ENCODE measurements at places on chromosomes 11 and 22.

DNA sequence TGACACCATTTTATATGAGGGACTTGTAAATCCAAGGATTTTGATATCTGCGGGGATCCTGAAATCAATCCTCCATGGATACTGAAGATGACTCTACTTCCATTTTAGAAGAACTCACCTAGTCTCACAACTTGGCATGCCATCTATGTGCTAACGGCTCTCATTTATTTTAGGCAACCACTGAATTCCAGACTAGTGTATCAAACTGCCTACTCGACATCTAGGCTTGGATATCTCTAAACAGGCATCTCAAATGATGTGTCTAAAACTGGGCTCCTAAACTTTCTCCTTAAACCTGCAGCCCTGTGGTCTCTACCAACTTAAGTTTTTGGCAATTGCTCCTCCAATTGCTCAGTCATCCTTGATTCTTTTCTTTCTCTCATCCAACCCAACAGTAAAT, 31.2 kb upstream of the CLNS1A start:
- DNase-seq, result no peak

DNA sequence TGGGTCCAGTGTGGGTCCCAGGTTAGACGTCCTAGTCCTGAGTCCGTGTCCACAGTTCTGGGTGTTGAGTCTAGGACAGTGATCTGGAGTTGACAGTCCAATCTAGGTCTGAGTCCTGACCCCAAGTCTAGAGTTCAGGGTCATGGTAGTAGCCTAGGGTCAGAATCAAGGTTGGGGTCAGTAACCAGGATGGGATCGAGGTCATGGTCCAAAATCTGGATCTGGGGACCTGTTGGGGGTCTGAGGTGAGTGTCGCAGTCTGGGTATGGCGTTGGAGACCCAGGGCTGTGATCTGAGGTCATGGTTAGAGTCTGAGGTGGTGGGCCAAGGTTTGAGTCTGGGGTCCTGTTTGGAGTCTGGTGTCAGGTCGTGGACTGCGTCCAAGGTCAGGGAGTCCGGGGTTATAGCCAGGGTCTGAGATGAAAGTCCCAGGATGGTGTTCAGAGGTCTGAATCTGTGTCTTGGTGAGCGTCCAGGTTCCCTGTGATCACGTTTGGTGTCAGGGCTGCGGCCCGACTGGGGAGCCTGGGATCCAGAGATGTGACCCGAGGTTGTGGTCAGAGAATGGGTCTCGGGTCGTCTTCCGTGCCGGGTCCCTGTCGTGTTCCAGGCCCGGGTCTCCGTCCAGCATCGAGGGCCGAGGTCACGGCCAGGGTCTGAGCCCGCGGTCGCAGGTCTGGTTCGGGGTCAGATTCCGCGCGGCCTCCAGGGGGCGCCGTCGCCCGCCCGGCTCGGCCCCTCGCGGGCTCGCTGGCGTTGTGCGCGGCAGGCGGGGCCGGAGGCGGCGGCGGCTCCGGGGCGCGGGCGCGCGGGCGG, 432 bp upstream of the GRK2 start:
- DNase-seq, result no peak

DNA sequence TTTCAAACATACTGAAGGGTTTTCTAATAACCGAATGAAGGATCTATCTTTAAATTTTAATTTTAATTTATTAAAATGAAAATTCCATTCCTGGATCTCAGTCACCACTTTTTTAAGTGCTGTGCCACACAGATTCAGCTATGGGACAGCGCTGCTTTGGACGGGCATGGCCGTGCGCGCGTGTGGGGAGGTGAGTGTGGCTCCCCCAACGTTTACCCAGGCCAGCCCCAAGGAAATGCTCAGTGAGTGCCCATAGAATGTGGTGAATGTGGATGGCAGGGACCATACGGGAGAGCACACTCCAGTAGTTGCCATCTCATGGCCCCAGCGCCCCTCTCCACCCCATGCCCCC, 88.0 kb upstream of the KCNQ1OT1 start:
- no peak for DNase-seq

GRCh38 chr11:36628765-36629244, 30.8 kb upstream of the RAG2 start:
- DNase-seq, result no peak

DNA sequence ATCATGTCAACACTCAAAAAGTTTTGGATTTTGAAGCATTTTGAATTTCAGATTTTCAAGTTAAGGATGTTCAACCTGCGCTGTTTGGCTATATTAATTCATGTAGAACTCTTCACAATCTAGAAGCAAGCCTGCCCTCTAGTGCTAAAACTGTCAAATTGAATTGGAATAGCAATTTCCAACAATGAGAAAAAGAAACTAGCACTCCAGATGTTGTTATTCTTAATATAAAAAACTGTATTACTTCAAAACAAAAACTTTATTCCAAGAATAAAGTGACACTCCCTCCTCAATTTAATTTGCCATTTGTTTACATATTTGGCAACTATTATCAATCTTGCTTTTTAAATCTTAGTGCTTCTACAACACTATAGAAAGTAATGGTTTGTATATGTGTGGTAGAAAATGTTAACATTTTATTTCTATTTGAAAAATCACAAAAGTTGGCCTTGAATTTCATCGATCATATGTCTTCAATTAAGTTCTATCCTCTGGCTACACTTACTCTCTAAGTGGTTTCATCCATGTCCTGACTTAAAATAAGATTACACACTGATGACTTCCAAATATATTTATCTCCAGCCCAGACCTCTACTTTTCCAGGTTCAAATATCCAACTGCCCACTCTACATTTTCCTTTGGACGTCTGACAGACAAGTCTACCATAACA, 36.6 kb downstream of the DCUN1D5 start:
- DNase-seq, result no peak

GRCh38 chr11:8640267-8640906, 42.1 kb downstream of the TRIM66 start:
- DNase-seq, result no peak
